ENCODE measurements at places on chromosomes 4 and X.
A peak's percentile ranks its signal among the peaks of the same experiment; 100 is the strongest.

GRCh38 chr4:94208266-94208665 lies 601 bp downstream of the SMARCAD1 start:
- DNase-seq, result no peak

GRCh38 chrX:19017271-19017670 lies 33.4 kb upstream of the PHKA2 start:
- peak; percentile 3 for DNase-seq

GRCh38 chr4:93870876-93871458 lies 42.4 kb downstream of the ATOH1 start:
- no peak for DNase-seq

DNA sequence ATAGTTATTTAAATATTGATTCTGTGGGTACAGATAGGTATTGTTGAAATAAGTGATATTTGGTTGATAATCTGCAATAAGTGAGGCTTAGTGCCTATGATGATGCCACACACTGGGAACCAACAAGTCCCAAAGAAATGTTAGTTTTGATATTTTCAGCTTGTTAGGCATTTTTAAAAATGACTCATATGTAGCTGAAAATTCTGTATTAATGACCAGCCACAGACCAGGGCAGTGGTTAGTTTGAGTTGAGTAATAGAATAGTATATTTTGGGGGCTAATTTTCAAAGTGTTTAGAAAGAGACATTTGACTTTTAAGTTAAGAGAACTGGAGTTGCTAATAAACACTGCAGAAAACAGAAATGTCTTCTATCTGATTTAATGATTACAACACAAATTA lies 9.4 kb downstream of the INTU start:
- DNase-seq, result no peak
